ENCODE measurements at places on chromosomes 6 and 20.

DNA sequence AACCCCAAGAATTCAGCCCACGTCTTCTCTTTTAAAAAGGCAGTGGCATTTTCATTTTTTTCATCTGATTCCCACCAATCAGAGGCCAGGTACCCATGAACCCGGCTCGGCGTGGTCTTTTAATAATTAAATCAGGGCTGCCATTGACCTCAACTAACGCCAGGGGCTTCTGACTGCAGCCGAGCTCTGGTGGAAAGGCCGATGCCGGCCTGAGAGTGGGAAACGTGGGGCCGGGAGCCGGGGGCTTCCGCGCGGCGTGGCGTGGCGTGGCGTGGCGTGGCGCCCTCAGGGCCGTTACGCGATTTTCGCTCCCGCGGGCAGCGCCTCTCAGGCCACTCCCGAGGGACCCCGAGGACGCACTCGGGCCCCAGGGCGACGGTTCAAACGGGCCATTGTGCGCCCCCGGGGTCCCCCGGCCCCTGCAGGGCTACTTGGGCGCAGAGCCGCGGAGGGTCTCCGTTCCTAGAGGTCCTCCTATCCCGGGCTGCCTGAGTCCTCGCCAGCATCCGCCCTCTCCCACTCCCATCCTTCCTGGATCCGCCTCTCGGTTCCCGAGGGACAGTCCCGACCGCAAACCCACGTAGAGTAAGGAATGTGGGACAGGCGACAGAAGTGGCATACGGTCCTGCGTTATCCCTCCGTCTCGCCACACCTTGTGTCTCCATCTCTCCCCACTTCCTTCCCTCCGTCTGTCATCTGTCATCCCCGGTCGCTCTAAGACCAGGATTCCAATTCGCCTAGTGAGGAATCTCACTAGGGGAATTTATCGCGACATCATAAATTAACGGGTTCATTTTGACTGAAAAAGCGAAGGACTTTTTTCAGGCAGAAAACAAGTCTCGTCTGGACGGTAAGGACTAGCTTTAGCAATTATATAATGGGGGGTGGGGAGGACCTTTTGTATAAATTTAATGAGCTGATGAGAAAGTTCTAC lies 876 bp upstream of the TBPL1 start:
- DNase-seq = peak; percentile 66

- DNase-seq = peak; percentile 62
Measured at GRCh38 chr6:32439602-32440214, at the start of gene HLA-DRA. Gene HLA-DRA (plus strand): TSS chr6:32439887. CDS start chr6:32439951, 64 bp downstream.

GRCh38 chr6:47741807-47742206 lies 40.0 kb upstream of the OPN5 start:
- no peak for DNase-seq

GRCh38 chr6:70985156-70985555 lies 28.3 kb upstream of the B3GAT2 start:
- DNase-seq = no peak

DNA sequence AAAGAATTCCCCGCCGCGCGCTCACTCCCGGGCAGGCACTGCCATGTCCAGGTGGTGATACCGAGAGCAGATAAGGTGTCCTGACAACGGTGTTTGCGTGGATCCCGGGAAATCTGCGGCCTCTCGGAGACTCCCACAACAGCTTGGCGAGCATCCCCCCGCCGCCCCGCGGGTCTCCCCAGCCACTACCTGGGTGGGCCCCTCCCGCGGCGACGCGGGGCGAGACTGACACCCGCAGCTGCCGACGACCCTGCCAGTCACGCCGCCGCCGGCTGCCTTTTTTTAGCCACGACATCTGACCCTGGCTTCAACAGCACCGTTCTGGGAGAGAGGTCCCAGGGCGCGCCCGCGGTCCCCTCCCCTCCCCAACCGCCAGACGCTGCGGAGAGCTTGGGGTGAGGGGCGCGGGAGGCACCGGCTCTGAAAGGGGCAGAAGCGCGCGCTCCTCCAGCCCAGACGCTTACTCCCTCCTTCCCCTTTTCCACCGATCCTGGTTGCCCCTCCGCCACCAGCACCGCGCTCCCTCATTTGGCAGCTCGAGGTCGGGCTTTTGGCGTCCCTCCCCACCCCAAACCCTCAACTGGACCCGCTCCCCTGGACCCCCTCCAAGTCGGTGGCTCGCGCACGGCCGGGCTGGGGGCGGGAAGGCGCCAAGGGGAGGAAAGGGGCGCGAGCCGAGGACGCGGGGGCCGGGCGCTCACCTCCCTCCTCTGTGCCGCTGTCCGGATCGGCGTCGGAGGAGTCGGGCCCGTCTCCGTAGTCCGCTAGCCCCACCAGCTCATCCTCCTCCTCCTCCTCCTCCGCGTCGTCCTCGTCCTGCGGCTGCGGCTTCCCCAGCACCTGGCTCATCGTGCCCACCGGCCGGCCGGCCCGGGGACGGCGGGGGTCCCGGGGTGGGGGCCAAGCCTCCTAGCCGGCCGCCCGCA lies 665 bp downstream of the RRAGD start:
- DNase-seq = no peak

DNA sequence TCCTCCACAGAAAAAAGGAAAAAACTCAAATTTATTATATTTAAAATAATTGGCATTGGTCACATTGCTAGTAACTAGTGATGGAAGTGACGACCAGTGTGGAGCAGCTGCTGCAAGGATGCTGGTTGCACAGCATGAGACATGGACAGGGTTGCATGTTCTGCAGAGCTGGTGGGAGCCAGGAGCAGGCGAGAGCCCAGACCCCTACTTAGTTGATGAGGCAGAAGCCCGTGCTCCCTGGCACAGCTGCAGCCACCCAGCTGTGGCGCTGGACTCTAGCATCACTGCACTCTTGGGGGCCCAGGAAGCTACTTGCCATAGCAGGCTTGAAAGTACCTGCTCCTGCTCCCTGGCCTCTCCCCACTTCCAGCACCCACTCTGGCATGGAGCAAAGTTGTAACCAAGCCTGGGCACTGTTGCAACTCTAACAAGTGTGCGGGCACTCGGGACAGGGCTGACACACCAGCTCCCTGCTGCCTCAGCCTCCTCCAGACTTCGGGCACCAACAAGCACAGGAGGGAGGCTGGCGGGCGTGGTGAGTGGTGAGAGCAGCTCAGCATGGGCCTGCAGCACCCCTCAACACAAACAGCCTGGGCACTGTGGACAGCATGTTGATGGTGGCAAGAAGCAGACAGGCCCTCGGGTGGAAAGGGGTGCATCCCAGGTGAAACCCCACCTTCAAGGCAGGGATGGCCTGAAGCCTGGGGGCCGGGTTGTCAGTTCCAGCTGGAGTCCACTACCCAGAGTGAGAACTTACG lies 69.6 kb downstream of the EYS start:
- DNase-seq = no peak

- no peak for DNase-seq
Measured at GRCh38 chr20:51400051-51400926, 142.2 kb downstream of the NFATC2 start.

DNA sequence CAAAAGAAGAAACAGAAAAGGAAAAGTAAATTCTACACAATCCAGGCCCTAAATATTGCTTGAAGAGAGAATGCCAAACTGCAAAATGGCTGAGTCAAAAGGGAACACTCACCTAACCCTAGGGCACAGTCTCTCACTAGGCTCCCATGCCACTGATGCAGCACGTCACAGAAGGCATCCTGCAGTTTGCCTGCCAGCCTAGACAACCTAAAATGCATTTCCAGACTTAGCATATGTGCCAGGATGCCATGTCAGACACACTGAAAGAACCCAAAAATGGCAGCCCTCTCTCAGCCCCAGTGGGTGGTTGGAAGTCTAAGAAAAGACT lies 10.6 kb upstream of the SIRPD start:
- DNase-seq = no peak

DNA sequence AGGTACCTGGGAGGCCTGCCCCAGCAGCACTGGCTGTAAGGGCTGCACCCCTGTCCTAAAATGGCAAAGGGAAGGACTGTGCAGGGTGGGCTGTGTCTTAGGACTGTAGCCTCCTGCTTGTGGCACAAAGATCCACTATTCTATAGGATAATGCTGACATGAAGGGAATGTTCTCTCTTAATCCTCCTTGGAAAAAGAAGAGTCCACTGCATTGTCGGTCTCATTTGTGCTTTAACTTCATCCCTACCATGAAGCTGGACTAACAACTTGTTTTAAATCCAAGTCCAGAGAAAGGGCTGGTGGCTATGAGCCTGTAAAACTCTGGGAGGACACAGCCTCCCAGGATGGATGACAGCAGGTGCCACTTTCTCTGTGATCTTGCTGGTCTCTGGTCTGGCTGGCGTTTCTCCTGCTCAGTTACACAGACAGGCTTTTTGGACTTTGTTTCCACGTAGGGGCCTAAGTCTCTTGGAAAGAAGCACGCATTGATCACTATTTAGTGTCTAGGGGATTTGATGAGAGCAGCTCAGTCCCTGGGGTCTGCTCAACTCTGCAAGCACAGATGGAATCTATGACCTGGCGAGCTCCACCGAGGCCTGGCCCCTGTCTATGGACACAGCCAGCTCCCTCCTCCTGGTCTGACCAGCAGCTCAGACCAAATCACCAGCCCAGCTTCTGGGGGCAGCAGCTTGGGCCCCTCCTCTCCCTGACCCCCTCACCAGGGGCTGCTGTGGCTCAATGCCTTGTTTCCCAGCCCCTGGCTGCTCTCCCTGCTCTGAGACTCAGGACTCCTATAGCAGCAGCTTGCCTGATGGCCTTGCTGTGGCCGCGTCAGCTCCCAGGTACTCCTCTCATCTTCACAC lies 4.8 kb downstream of the CST3 start:
- DNase-seq = no peak

- no peak for DNase-seq
Measured at GRCh38 chr6:41519745-41520699, 26.2 kb upstream of the FOXP4 start.

DNA sequence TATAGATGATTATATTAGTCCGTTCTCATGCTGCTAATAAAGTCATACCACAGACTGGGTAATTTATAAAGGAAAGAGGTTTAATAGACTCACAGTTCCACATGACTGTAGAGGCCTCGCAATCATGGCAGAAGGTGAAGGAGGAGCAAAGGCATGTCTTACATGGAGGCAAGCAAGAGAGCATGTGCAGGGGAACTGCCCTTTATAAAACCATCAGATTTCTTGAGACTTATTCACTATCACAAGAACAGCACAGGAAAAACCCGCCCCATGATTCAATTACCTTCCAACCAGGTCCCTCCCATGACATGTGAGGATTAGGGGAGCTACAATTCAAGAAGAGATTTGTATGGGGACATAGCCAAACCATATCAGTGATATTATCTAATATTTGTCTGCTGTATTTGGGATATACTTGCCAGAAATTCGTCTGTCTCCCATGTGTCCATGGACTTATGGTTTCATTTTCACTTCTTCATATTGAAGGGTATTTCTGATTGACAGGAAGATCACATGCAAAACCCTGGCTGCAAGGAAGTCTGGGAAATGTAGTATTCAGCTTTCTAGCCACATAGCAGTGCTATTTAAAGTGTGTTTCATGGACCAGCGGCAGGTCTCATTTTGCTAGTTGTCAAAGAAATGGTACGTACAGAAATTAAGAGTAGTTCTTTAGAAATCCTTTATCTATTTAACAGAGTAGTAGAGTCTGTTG lies 50.5 kb upstream of the PAK5 start:
- no peak for DNase-seq

DNA sequence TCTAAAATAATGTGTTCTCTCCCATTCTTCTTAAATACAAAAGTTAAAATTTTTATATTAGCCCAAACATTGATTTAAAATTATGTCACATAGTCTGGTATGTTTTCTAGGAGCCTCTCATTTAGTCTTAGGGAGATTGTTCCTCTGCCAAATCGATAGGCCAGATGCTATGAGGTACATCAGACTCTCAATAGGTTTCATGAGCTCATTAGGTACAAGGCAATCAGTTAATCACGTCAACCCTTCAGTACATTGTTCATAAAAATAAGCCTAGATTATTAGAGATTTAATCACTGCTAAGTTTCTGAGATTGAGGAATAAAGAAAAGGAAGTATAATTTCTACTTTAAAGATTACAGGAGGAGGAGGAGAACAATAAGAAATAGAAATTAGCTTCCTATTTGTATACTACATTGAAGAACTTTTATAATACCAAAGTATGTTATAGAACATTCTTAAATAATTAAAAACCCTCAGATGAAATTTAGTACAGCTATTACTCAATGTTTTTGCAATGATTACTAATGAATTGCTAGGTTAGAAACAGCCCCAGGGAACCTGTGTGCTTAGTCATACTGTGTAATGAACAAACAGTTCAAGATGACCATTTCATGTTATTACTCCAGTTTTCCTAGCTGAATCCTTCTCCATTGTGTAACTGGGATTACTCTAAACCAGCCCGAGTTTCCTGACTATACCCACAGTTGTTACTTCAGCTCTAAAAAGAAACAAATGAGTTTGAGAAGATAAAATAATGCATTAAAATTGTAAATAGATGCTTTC lies 117.0 kb downstream of the BMP5 start:
- peak; percentile 95 for DNase-seq

DNA sequence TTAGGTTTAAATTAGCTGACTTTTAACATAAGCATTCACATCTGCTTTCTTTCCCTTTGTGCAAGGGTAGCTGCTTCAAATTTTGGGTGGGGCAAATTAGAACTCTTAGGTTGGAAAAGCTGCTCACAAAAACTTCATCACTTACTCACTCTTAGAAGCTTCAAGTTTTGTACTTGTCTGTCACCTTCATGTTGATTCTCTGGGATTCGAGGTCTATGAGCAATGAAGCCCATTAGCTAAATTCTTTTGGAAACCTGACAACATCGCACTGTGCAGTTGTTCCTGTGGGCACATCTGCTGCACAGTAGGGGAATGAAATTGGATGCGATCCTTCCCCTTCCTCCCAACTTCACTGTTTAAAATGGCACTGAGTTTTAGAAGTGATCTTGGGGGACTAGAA lies 156.1 kb downstream of the UBE3D start:
- peak; percentile 28 for DNase-seq

- DNase-seq = no peak
Measured at GRCh38 chr20:53124075-53124551, 152.0 kb downstream of the TSHZ2 start.

DNA sequence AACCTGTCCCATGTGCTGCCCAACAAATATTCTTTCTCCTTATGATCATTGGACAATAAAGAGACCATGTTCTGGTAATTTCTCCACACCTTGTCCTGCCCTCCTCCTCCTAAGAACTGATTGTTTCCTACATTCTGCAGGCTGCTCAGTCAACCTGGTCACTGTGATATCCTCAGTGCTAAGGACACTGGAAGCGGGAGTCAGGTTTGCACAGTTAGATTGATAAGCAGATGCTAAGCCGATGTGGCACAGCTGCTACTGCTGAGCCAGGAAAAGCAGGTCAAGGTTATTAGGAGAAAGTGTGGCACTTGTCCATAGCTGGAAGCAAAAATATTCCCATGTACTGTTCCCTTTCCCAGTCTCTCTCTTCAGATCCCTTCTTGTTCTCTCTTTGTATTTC lies 154.8 kb downstream of the TFAP2B start:
- no peak for DNase-seq

GRCh38 chr6:26215585-26216358 lies 128.5 kb downstream of the HFE start:
- no peak for DNase-seq

- DNase-seq = no peak
Measured at GRCh38 chr6:83758533-83758932, 49.6 kb upstream of the SNAP91 start.

DNA sequence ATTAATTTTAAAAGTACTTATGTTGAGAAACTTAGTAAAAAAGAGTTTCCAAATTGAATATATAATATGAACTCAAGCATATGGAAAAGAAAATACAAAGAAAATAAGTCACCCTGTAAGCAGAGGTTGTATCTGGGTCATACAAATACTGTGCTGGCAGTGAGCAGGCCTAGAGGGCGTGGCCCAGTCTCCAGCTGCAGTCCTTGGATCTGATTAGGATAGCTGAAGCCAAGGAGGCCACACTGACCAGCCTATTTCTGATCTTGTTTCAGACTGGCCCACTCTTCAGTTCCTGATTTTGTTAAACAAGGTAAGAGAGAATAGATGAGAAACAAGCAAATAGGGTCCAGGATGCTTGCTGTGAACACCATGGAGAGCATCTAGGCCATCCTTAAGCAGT lies 228.8 kb downstream of the EPM2A start:
- no peak for DNase-seq

Measured in foreskin fibroblast (primary cell).